LHCN-M2 (cell line): ENCODE measurements at places on chromosomes 11 and 22. TPM values are rescaled to one million over a fixed set of nuclear protein-coding genes. Genes with fewer than 3 reads are reported as not detected.

Gene ASPHD2
- total RNA-seq, result 2.0 and 2.4 TPM in 2 replicates

Gene SLC29A2
- not detected in 2 replicates for total RNA-seq

Gene TBRG1
- 33.7 and 35.8 TPM in 2 replicates for total RNA-seq

Gene BDNF
- 2.8 and 3.1 TPM in 2 replicates for total RNA-seq

Gene C1QTNF5
- 9.1 and 9.9 TPM in 2 replicates for total RNA-seq

Gene CSRP3
- 0.32 and 0.46 TPM in 2 replicates for total RNA-seq

Gene CHRM1
- total RNA-seq, result not detected in 2 replicates

Gene ARHGAP8
- not detected in 2 replicates for total RNA-seq

GRCh38 chr11:109597336-109597735 is 175.3 kb downstream of the C11orf87 start:
- no peak for DNase-seq

DNA sequence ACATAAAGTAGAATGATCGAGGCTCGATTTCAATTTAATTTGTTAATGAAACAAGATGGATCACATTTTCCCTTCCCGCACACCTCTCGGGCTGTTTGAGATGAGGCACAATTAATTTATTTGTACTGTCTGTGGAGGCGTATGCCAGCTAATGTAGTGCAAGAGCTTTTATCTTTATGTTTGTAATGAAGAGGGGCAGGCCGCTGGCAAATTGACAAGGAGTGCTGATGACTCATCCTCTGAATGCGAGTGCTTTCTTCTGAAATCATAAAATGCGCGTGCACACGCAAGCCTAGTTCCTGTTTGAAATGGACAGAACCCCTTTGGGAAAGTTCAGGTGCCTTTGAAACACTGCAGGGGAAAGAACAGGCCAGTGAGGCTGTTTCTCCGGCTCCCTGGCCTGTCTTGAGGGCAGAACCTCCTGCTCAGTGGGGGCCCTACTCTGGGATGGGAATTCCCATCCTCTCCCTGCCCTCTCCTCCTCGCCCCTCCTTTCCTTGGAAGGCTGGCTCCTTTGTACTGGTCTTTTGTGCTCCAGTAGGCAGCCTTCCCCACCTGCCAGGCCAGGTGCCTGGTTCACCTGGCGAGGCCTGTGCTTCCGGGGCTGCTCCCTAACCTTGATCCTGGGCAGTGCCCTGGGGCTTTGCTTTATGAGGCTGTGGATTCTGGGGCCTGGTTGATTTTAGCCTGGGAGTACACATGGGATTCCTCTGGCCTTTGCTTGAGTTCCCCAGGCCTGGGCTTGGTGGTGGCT is 50.3 kb downstream of the TEAD1 start:
- peak; percentile 69 for DNase-seq

GRCh38 chr11:117734601-117735024 is 62.4 kb downstream of the DSCAML1 start:
- no peak for DNase-seq

DNA sequence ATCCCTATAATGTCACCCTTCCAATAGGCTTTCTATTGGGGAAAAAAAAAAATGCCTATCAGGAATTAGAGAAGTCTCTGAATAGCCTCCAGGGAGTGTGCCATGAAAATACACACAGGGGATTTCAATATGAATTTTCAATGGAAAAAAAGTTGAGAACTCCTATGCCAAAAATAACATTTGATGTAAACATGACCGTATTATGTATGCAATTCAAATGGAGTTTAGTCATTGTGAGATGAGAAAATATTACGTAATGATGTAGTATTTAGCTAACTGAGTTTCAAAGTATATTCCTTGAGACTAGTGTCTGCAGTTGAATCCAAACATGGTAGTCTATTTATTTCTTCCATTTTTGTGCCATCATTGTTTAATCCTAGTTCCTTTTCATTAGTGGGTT is 182.3 kb downstream of the BLID start:
- DNase-seq, result no peak

GRCh38 chr11:115425816-115426215 is 78.4 kb downstream of the CADM1 start:
- DNase-seq, result no peak

DNA sequence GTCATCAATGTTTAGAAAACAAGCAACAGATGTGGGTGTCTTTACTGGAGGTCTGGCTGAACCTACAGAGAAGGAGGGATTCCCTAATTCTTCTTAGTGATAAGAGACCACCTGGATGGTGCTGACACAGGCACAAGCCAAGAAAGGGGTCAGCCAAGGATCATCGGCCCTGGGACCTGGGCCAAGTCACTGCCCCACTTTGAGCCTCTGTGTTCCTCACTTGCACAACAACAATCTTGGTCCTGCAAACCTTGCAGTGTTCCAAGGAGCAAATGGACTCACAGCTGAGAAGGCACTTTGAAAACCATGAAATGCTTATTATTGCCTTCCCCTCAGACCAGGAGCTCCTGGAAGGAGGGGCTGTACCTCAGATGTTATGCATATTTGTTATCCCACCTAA is 7.0 kb upstream of the KCNE3 start:
- DNase-seq, result no peak

DNA sequence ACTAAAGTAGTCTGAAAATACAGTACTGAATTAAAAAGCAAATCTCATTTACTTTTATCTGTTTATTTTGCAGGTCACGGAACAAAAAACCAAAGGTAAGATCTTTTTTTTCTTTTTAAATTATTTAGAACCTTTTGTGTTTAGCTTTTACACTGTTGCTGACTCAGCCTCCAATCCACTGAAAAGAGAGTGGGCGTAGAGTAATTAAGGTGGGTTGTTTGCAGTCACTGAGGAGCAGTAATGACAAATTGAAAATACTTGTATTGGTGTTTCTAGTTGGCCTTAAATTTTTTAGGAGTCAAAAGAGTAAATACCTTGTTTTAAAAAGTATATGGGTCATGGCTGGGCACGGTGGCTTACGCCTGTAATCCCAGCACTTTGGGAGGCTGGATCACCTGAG is 73.4 kb downstream of the TNRC6B start:
- no peak for DNase-seq

DNA sequence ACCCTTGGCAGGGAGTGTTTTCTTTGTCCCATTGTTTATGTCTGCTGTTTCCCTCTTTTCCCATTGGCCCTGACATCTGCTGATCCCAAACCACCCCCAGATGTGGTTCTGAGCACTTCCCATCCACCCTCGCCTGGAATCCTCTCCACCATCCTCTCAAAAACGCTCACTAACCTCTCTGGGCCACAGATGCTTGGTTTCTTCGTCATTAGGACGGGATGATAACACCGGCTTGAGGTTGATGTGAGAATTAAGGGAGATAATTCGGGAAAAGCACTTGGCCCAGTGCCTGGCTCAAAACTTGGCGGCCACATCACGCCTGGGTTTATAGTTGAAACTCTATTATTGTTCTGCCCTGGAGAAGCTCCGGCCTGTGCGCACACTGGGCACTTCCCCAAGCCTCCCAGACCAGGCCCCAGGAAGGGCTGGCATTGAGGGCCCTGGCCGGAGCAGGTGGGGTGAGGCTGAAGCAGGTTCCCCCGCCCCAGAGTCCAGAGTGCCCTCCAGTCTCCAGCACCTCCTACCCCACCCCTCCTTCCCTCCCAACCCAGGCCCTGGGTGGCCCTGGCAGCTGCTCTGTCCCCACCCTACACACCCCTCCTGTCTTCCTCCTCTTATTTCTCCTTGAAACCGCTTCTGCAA is 63.7 kb downstream of the CYTH4 start:
- DNase-seq, result peak; percentile 77

GRCh38 chr11:70145071-70145470 is 58.0 kb upstream of the FADD start:
- no peak for DNase-seq

DNA sequence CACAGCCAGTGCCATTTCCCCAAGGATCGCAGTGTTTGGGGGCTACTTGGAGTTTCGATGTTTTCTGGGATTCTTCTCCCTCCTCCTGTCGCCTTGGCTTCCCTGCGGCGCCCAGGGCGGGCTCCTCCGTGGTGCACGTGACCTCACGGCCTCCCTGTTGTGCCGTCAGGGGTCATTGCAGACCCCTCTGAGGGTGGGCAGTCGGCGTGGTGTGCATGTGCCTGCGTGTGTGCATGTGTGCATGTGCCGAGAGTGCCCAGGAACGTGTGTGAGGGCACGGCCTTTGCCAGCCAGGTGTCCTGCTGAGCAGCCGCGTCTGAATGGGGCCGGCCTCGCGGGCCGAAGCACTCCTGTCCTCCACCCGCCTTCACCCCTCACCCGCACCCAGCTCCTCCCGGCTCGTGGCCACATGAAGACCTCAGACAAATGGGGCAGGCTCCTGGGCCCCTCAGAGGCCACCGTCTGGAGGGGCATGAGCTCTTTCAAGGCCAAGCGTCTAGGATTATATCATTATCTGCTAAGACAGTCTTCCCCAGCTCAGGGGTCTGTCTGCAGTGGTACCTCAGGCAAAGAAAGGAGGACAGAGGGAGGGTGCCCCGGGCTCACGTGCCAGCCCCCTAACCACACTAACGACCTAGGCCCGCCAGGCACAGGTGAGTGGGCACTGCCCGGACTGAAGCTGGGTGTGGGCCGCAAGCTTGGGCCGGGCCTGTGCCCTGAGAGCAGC is 9.4 kb upstream of the MRPL23 start:
- no peak for DNase-seq

- DNase-seq, result no peak
Measured at GRCh38 chr11:45936511-45937054, 14.1 kb downstream of the LARGE2 start.
